Cortex of kidney (tissue), 1 donor: ENCODE measurements at places on chromosomes 2 and 18.

- DNase-seq: no peak
Observed at GRCh38 chr18:55415258-55415871, 172.6 kb downstream of the TCF4 start.

DNA sequence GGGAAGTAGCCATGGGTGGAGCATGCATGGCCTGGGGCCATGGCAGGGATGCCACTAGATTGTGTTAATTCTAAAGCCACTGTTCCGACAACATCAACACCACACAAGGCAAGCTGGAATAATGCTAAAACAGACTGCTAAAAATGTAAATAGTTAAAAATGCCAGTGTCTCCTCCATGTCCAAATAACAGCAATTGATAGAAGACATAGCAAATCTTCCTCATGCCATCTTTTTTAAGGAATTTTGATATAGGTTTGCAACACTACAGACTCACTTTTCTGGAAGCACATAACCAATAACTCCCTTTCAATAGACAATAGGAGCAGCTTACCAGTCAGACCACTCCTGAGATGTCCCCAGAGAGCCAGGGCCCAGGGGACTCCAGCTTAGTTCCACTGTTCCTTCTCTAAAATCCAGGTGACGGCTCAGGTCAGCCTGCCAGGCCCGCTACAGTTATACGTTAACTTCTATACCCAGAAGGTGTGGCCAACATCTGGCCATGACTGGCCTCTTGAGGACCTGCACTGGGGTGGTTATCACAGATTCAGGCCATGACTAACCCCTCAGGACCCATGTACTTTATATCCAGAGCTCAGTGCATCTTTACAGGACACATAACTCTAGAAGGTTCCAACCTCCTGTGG, 20.3 kb downstream of the TUBB6 start:
- no peak for DNase-seq

DNA sequence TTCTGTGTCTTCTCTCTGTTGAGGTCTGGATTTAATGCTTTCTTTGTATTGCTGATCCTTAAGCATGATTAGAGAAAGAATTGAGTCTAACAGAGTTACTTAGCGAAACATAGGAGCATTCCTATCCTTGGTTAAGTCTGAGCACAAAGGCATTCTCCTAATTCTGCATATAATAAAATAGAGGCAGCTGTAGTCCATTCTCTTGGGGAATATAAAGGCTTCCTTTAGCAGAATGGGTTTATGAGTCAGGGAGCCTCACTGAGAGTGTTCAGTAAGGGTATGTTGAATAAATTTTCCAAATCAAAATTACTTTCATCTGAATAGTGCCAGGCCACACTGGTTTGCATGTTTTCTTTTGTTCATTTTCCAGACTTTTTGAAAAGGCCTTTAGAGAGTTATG, 101.5 kb downstream of the GALNT1 start:
- DNase-seq: no peak

- DNase-seq: no peak
Observed at GRCh38 chr2:106885971-106886915, at the start of gene ST6GAL2. TSS of gene ST6GAL2 (minus strand) at chr2:106886167. CDS start at chr2:106843977, 42,190 bp downstream.

- DNase-seq: no peak
Observed at GRCh38 chr2:181672255-181673008, 7.9 kb downstream of the NEUROD1 start.
